ENCODE measurements at places on chromosomes 1 and 21.

DNA sequence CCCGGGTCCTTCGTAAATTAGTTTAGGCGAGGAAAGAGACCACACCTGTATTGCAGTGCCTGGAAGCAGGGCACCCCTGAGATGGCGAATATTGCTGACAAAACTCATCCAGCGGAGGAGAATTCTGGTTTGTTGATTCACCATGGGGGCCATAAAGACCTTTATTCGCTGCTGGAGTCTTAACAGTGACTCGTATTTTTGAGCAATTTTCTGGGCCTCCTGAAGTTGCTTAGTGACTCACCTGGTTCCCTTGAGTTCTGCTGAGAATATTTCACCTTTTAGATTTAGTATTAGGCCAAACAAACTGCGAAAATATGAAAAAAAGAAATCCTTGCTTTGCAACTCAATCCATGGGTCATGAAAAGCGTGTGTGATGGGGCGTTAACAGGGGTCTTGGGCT lies 20.6 kb upstream of the H6PD start:
- no peak for DNase-seq

- no peak for DNase-seq
These were observed 5.5 kb upstream of the MTMR11 start for GRCh38 chr1:149942207-149942606.

DNA sequence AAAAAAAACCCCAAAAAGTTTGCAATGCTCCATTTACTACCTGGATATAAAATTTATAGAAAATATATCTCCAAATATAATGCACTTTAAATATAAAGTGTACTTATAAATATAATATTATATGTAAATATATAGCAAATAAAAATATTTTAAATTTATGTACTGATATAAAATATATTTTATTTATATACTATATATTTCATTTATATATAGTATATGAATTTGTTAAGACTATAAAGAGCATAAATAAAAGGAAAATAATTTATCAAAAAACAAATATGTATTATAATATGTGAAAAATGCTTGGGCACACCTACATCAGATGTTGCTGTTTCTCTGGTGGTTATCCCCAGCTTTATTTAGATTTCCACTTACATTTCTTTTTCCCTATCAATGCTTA lies 71.0 kb upstream of the ZBTB18 start:
- DNase-seq = no peak

DNA sequence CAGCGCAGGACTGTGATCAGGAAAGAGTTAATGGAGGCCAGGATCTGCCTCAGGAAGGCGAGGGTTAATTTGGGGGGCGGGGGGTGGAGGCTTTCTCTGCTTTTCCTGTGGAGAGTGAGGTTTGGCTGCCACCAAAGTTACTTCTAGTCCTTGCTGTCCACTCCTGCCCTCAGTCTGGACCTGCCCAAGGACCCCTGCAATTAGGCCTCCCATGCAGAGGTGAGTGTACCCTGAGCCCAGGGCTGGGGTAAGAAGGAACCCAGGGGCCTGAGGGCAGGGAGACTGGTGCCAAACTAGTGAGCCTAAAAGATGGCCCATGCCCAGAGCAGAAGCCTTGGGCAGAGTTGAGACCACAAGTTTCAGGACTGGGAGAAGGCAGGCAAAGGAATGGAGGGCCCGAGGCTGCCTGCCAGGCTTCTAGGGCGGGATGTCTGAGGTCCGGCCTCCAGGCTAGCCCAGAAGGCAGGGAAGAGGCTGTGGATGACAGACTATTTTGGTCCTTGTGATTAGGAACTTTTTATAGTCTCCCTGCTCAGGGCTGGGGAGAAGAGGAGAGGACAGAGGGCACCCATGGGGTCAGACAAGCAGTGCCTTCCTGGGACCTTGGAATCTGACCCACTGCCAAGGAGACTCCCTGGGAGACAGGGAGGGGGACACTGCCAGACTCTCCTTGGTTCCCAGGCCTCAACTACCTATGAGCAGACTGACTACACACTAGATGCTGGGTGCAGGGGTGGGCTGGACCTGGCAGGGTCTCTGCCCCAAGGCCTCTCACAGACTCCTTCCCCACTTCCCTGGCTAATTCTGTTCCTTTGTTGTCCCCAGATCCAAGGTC lies at the start of gene FAM110D:
FAM110D (plus strand) TSS at position 172 of the 835 bp plus-strand sequence. CDS start 2,213 bp downstream, outside the sequence.
- DNase-seq = no peak

GRCh38 chr1:52769346-52770033 lies 43.2 kb downstream of the ZYG11B start:
- DNase-seq = no peak

DNA sequence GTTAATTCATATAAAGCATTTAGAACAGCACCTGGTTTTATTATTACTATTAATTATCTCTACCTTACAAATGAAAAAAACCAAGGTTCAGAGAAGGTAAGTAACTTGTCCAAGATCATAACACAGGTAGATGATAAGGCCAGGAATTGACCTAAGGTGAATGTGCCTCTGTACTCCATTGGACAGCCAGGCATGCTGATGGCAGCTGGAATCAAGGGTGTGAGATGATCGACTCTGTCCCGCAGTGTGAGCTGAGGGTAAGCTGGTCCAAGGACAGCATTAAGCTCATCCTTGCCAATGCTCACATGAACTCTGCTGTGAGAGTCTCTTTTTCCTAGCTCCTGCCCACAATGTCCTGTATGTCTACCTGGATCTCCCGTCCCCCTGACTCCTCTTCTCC lies 58.4 kb downstream of the DMAP1 start:
- DNase-seq = no peak

GRCh38 chr21:31426235-31426797 lies 82.3 kb upstream of the TIAM1 start:
- DNase-seq = no peak

- DNase-seq = peak; percentile 56
These were observed 948 bp downstream of the STK40 start for GRCh38 chr1:36384542-36385409.

- no peak for DNase-seq
These were observed 85.0 kb downstream of the PRDM2 start for GRCh38 chr1:13784971-13785370.

- DNase-seq = no peak
These were observed 48.9 kb downstream of the HENMT1 start for GRCh38 chr1:108611984-108612383.

DNA sequence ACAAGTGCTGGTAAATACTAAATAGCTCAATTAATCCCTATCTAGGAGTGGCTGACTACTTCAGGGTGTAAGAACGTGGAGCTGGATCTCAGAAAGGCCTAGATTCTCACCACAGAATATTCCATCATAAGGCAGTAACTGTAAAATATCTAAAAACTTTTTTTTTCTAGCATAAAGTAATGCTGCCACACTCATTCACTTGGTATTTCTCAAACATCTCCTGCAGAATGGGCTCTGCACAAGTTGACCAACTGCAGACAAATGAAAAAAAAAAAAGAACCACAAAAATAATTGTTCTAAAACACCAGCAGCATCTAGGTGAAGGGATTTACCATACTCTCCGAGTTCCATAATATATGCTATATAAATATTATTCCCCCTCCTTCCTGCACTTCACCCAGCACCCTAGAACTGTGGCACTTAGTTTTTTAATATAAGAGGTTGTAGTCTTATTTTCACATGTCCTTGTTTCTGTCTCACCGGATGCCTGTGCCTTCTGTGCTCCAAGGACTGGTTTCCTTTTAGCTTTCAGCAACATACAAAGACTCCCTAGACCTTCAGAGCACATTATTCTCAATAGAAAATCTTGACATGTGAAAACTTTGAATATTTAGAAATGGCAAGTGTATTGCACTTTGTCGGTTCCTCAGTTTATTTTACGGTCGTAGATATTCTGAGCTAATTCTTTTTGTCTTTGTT lies 8.9 kb downstream of the VSIG8 start:
- DNase-seq = no peak

- DNase-seq = no peak
These were observed 18.0 kb downstream of the DUSP10 start for GRCh38 chr1:221723848-221724236.

DNA sequence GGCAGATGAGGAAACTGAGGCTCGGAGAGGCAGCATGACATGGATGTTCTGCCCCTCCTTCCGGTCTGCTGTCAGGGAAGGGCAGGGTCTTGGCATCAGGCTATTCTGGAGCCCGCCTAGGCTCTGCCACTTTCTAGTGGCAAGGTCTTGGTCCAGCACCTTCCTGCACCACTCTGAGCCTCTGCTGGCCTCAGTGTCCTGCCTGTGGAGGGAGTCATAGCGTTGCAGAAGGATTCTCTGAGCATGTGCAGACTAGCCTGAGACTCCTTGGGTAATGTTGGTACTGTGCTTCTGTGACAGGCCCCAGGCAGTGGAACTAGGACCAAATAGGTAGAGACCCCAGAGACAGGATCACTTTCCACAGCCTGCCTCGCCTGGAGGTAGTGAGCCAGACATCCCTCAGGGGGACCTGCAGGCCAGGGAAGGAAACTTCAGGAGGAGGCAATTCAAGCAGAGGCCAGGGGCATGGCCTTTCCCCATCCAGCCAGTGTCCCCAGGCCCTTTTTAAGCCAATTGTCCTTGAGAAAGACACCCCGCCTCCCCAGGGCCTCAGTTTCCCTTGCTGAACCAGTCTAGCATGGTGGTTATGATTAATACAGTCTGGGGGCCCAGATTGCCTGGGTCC lies 10.6 kb downstream of the EDN2 start:
- no peak for DNase-seq

DNA sequence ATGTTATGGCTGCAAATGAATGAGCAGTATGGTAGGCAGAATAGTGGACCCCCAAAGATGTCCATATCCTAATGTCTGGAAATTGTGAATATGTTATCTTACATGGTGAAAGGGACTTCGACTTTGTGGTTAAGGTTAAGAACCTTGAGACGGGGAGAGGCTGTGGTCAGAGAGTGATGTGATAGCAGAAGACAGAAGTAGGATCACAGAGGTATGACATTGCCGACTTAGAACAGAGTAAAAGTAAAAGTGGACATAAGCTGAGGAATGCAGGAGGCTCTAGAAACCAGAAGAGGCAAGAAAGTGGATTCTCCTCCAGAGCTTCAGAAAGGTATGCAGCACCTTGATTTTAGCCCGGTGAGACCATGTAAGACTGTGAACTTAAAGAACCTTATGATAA lies 74.6 kb downstream of the CTH start:
- no peak for DNase-seq

DNA sequence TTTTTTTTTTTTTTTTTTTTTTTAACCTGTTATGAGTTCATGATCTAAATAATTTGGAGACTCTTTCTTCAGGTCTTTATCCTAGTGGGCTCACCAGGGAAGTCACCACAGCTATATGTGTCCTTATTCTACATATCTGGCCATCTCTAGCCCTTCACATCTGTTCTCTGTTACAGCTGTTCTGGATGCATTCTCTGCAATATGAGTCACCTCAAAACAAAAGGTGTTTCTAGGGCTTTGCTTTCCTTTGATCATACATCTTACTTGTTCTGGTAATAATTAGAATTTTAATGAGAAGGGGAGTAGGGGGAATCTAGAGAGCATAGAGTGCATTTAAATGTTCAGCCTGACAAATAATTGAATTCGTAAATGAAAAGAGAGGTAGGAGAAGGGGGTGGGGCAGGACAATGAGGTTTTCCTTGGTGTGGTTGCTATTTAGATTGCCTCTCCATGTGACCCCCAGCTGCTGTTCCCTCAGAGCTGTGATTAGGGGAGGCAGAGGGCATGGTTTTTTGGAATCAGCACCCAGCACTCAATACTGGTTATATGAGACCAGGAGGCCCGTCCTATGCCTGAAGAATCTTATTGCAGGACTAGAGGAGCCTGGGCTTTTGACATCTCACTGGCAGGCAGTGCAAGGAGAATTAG lies 8.0 kb downstream of the SYT6 start:
- DNase-seq = no peak

- peak; percentile 67 for DNase-seq
These were observed 10.0 kb upstream of the ARHGAP29 start for GRCh38 chr1:94247138-94248094.

- no peak for DNase-seq
These were observed 128.9 kb downstream of the SIK1 start for GRCh38 chr21:43297989-43298388.

GRCh38 chr1:182698971-182699370 lies 14.6 kb upstream of the RGS8 start:
- no peak for DNase-seq

DNA sequence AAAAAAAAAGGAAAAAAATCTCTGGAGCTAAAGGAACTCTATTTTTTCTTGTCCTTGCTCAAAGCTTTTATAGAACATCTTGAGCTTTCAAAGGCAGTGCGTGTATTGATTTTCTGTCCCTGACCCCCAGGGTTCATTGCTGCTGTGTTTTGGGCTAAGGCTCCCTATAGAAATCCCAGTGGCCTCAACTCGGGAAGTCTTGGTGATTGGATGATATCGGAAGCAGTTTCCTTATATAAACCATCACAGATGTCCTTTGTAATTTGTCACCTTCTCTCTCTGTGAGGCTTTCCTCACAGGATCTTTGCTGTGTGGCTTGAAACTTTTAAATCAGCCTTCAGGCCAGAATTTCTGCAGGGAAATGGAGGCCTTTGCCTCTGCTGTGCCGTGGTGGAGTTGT lies 397.7 kb downstream of the RPS6KC1 start:
- no peak for DNase-seq

DNA sequence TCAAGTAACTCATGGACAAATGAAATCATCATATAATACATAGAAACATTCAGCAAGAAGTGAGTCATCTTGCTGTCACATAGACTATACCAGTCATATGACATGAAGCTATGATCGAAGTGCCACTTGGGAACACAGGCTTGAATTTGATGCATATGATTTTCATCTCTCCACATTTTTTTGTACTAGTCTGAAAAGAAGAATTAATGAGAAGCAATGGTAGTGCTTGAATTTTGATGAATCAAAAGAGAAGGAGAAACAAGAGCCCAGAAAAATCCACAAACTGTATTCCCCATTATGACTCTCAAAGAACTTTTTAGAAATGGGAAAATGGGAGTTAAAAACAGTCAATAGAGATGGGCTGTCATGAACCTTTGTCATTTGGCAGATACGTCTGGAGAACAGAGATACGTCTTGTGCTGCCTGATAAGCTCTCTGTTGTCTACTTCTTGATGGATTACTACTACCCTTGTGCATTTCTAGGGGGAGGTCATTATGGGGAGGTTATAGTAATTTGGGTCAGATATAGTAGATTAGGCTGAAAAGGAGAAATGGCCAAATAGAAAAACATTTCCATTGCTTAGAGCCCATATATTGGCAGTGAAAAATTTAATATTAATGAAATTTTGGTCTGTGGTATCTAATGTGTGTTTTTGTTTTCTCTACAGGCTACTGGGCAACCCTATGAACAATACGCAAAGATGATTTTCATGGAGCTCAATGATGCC lies 8.0 kb upstream of the LEPR start:
- no peak for DNase-seq

GRCh38 chr1:81714636-81715035 lies 86.1 kb upstream of the ADGRL2 start:
- no peak for DNase-seq

DNA sequence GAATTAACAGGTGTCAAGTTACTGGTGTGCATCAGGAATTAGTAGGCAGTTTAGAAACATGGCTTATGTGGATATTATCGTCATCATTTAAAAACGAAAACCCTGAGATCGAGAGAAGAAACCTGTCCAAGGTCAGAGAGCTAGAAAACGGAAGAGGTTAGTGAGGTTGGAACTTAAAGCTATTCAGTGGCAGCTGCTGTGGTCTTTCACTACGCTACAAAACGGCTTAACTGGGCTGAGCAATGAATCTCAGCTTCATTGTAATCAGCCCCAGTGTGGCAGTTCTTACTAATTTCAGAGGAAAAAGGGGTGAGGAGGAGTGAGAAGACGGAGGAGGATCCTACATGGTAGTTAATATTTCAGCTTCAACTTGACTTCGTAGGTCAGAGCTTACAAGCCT lies 77.9 kb downstream of the DAB1 start:
- DNase-seq = no peak

GRCh38 chr21:14239281-14239680 lies 23.3 kb downstream of the RBM11 start:
- DNase-seq = no peak
